ENCODE measurements at places on chromosomes 2 and 18. TPM values are rescaled to one million over a fixed set of nuclear protein-coding genes. Genes with fewer than 3 reads are reported as not detected.

The CTNNA2 gene
- total RNA-seq, result not detected

The PLEKHH2 gene
- total RNA-seq, result 0.56 TPM

- DNase-seq, result no peak
Observed at GRCh38 chr2:199847181-199847864, 3.7 kb downstream of the FTCDNL1 start.

DNA sequence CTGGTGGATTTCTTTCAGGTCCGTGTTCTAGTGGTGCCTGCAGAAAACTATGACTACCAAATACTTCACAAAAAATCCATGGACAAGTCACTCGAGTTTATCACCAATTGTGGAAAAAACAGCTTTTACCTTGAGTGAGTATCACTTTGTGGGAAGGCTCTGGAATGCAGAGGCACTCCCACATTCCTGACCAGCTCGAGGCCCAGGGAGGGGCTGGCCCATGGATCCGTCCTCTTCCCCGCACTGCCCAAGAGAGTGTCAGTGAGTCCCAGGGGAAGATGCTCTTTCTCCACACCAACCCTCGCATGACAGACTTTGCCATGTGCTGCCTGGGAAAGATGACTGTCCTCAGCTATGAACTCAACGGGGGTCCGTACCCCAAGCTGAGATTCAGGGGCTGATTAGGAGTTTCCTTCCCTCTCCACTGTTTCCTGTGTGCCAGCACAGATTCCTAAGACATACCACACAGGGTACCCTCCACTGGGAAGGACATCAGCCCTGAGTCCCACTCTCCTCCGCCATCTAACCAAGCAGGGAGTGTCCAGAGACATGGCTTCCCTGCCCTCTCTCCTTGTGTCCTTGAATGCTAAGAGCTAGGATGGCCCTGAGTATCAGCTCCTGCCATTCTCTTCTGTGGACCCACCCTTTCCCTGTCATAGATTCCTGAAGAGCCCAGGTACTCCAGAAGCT is 155.9 kb downstream of the LAMA3 start:
- no peak for DNase-seq

GRCh38 chr2:168849610-168850009 is 40.6 kb downstream of the SPC25 start:
- peak; percentile 20 for DNase-seq

All from activated CD8-positive, alpha-beta T cell treated with anti-CD3 and anti-CD28 coated beads for 36 hours (primary cell).